ENCODE measurements at places on chromosomes 4 and X.

- no peak for DNase-seq
Observed at GRCh38 chr4:26030260-26030667, 116.2 kb downstream of the SMIM20 start.

GRCh38 chrX:9864011-9864410 is 77.8 kb downstream of the SHROOM2 start:
- no peak for DNase-seq

GRCh38 chr4:124066595-124066994 is 645.9 kb downstream of the ANKRD50 start:
- no peak for DNase-seq

GRCh38 chr4:31086756-31087330 is 366.7 kb downstream of the PCDH7 start:
- DNase-seq, result no peak

DNA sequence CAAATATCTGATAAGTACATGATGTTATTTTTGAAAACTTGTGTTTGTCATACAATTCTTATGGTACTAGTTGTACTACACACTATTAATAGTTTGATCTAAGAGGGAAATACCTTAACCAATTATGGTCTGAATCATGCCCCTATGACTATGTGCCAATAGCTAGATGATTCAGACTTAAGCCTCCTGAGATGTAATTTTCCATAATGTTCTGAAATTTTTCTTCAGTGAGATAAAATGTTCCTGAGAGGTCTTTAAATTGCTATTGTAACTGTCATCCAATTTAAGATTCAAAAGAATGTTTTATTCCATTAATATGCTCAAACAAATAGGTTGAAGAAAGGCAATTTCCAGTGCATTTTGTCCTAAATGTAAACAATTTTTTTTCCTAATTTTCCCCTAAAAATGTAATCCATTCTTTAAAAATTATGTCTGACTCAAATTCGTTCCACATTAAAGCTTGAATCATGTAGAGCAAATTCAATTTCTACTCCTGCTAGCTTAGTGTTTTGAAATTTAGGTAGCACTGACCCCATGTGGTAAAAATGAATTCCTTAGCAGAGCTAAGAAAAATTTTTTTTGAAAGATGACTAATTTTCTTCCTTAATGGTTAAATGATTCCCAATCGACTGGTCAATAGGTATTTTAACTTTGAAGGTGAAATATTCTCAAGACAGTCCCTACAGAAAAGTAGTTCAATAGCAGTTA is 49.1 kb downstream of the APOOL start:
- no peak for DNase-seq

GRCh38 chr4:3408793-3409330 is 32.9 kb upstream of the HGFAC start:
- DNase-seq, result no peak

- no peak for DNase-seq
Observed at GRCh38 chrX:124282580-124282979, 49.9 kb upstream of the TEX13D start.

DNA sequence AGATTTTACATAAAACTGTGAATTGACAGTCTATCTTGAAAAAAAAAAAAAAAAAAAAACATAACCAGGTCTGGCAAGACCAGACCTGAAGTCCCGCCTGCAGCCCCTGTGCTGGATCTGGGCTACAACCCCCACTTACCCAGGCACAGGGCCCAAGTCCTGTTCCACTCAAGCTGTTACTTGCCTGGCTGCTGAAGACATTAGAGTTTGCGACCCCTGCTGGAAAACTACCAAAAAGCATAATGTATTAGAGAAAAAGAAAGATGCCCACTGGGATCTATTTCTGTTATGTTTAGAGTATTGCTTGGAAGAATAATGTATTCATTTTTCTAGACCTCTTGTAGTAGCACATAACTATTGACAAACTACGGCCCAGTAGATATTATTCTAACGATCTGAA is 4.7 kb downstream of the HS3ST1 start:
- DNase-seq, result peak; percentile 35

DNA sequence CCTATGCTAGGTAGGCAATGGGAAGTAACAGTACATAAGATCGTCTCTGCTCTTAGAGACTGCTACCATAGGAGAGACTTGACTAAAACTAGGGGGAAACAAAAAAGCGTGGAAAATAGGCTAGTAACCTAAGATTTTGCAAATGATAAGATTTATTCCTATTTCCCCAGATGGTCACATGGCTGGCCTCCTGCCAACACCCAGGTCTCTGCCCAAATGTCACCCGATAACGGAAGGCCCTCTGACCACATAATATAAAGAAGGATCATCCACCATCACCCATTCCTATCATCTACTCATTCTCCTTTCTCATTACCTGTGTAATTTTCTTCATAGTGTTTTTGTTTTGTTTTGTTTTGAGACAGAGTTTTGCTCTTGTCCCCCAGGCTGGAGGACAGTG is 4.7 kb downstream of the LAMP2 start:
- DNase-seq, result no peak

DNA sequence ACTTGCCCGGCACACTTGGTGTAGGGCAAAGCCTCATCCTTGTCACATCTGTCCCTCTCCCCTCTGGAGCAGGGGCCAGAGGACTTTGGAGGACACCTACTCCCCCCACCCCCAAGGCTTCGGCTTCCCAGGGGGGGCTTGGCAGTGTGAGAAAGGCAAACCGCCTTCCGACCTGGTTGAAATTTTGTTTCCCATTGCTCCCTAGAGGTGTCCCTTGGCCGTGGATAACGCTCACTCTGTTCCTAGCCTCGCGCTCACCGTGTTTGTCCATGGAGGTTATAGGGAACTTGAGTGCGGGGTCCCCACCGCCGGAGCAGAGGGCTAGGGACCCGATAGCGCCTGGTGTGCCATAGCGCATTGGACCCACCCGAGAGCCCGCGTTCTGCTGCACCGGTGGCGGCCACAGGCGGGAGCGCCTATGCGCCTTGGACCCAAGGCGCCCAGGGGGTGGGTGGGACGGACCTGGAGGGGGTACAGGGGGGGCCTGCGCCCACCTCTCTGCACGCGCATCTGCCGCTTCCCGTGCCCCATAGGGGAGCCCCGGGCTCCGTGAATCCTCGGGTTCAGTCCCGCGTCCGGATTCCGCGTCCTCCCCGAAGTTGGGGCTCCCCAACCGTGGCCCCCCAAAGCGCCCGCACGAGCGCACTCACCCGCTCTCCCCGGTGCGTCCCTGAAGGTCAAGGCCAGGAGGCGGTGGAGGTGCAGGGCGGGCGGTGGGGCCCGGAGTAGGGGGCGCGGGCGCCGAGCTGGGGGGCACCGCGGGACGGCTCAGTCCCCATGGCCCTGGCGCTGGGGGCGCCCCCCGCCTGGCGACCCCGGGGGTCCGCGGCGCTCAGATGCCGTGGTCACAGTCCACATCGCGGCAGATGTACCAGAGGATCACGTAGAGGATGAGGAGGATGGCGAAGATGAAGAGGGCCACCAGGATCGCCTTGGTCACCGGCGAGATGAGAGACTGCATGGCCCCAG is 82.7 kb upstream of the DHRSX start:
- no peak for DNase-seq

DNA sequence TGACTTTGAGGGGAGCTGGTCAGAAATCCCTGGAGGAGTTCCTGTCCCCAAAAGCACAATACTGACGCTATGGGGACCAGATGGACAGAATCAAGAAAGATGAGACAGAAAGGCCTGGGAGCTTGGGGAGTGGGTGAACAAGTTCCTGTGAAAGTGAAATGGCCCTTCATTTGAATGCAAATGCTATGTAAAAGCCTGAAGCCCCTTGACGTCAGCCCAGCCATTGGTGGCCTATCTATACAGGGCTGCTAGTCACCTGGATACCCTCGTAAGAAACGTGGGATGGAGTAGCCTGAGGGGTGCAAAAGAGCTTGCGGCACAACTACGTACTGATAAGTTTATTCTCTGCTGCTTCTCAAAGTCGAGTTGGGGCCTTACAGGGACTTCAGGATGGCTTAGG is at the start of gene CDX4:
TSS of gene CDX4 (plus strand) at position 223 of the 400 bp plus-strand sequence. CDS start 201 bp downstream, outside the sequence.
- DNase-seq, result no peak

DNA sequence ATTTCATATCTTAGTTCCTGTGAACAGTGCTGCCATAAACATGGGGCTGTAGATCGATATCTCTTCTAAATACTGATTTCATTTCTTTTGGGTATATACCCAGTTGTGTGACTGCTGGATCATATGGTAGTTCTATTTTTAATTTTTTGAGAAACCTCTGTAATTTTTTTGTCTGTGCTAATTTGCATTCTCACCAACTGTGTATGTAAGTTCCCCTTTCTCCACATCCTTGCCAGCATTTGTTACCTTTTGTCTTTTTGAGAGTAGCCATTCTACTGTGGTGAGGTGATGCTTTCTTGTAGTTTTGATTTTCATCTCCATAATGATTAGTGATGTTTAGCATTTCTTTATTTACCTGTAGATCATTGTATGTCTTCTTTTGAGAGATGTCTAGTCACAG is 2086.5 kb upstream of the TENM3 start:
- no peak for DNase-seq

DNA sequence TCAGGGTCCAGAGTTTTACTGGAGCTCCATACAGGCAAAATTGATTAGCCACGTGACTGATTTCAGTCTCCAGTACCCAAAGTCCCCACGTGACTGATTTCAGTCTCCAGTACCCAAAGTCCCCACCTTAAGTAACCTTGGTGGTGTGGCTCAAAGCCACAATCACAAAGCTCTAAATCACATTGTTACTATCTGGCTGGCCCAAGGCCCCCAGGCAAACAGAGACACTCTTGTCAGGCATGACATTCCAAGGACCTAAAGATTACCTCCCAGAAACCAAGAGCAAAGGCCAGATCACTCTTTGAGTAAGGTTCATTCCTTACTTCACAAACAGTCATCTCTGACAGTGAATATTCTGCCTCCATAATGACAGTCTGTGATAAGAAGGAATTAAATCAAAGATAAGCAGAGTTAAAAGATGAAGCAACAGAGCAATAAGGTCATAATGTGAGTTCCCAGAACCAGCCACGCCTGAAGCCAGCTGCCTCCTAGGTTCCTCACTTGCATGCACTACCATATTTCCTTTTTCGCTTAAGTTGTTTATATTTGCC is 78.5 kb downstream of the ANXA3 start:
- no peak for DNase-seq

DNA sequence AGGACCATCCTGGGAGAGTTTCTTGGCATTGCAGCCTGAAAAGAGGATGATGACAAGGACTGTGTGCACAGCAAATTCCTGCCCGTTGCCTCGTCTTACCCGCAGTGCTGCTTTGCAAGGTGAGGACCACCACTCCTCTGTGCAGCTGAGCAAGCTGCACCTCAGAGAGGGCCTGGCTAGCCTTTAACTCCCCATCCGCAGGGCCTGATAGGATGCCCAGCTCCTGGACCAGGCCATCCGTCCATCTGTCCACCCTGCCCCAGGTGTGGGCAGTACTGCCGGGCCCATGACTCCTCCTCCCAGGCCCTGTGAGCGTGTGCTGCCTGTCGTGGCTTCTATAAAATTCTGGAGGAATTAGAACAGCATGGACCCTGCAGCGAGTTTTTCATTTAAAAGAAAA is 43.9 kb upstream of the PPP2R2C start:
- DNase-seq, result no peak

DNA sequence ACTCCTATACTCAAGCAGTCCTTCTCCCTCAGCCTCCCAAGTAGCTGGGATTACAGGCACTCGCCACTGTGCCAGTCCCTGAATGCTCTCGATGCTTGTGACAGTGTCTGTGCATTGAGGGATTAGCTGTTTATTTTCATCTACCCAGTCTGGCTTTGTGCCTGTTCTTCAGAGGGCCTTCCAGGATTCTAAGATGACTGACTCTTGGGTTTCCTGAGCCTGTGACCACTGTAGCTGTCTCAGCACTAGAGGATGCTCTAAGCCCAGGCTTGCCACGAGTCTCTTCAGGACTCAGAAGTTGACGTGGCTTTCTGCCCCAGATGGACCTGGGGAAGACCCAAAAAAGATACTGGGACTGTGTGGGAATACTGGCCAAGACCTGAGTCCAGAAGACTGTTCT is 201.4 kb downstream of the ARHGAP10 start:
- no peak for DNase-seq

GRCh38 chr4:6343939-6344408 is 74.3 kb downstream of the WFS1 start:
- no peak for DNase-seq

GRCh38 chrX:39835776-39836175 is 262.0 kb downstream of the BCOR start:
- DNase-seq, result no peak

DNA sequence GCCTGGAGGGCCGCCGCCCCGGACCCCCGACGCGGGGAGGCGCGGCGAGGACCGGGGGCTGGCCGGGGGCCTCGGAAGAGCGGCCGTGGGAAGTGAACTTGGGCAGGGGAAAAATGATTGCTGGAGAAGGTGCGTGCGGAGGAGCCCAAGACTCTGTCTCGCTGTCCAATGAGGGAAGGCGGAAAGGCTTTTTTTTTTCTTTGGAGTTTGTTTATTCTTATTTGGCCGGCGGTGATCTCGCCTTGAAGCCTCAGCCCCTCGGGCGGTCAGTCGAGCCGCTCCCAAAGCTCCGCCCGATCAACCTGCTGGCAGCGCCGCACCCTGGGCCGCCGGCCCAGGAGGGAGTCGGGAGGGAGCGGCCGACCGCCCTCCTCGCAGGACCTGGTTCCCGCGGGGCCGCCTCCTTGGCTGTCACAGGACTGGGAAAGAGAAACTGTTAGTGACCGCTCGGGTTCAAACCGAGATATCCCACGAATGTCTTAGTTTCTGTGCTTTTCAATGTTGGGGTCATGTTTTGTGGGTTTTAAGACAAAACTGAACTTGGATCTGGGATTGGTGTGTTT is 2.5 kb downstream of the CPEB2 start:
- DNase-seq, result peak; percentile 43

DNA sequence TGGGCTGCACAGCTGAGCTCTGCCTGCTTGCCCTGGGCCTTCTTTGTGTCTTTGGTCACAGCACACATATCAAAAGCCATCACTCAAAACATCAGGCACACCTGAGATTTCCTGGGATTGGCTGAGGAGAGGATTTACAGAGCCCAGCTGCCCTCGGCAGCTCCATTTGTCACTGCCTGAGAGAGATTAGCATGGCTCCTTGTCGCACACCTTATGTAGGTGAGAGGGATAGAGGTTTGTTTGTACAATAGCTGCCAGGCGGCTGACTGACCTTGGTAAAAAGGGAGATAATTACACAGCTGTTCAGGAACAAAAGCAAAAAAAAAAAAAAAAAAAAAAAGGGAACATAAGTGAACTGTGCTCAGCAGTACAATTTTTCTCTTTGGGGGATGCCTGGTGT is 63.2 kb downstream of the MGST2 start:
- no peak for DNase-seq

DNA sequence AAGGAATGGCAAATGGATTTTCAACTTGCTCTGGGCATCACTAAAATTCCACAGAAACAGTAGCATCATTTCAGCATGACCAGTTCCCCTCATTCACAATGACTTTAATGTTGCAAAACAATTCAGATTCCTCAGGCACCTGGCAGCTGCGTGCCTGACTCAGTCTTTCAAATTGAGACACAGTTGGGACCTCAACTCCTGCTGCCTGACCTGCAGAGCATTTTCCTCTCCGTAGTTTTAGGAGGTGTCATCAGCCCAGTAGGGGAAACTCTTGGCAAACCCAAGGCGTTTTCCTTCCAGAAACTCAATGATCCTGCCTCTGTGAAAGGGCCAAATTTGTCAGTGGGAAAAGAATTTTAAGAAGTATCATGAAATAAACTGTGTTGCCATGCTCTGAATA is 388.9 kb downstream of the SPRY1 start:
- DNase-seq, result no peak
